ENCODE measurements at places on chromosomes 13 and 19.

- DNase-seq, result no peak
Measured at GRCh38 chr19:371501-372168, 27.0 kb upstream of the MIER2 start.

GRCh38 chr19:3058009-3058820, 4.1 kb downstream of the TLE5 start:
- no peak for DNase-seq

GRCh38 chr13:39422845-39423565, 180.0 kb downstream of the LHFPL6 start:
- DNase-seq, result no peak

DNA sequence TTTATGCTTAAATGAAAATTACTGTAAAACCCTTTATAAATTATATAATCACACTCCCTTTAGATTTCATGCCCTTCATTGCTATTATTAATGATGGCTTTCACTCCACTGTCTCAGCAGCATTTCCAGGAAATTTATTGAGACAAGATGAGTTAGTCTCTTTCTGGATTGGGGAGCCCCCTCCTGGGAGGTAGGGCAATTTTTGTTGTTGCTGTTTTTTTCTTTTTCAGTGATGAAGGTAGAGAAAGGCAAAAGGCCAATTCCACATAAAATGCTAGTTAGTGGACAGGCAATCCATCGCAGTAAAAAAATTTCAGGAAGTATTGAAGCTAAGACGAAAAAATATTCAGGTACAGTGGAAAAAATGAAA, 80.2 kb downstream of the TEX26 start:
- DNase-seq, result no peak

DNA sequence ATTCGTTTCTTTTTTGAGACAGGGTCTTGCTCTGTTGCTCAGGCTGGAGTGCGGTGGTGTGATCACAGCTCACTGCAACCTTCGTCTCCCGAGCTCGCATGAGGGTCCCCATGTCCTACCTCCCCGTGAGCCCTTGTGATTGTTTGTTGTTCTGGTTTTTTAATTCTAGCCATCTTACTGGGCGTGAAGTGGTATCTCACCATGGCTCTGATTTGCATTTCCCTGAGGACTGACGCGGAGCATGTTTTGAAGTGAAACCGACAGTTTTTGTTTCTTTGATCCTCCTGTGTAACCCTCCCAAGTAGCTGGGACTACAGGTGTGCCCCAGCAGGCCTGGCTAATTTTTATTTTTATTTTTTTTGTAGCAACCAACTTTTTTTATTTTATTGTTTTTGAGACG, 21.7 kb downstream of the GNG7 start:
- no peak for DNase-seq

DNA sequence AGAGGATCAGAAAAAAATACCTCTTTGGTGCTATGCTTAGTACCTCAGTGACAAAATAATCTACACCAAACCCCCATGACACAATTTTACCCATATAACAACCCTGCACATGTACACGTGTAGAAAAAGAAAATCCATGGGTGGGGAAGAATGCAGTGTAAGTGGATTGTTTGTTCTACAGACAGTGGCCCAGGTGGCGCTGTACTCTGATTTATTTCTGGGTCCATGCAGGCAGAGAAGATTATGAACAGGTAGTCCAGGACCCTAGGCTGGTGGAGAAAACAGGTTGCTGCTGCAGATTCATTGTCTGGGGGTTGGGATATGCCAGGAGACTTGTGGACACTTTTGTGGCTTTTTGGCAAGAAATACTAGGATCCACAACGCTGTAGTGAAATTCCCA, 9.1 kb downstream of the ZNF100 start:
- DNase-seq, result no peak

DNA sequence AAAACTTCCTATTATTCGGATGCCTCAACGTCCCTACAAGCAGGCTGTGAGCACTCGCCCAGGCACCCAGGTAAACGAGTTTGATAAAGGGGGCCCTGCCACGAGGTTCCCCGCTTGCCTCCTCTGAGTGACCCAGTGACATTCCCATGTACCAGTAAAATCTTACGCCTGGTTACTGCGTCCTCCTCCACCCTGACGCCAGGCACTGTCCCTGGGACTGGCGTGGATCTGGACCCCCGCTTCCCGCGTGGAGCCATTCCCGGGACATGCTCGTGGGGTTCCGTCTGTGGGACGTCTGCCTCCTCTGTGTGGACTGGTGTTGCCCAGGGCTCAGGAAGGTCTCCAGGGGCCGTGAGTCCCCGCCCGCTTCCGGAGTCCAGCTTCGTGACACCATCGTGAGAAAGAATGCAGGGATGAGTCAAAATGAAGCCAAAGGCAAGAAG, 407 bp upstream of the ZNF550 start:
- no peak for DNase-seq

DNA sequence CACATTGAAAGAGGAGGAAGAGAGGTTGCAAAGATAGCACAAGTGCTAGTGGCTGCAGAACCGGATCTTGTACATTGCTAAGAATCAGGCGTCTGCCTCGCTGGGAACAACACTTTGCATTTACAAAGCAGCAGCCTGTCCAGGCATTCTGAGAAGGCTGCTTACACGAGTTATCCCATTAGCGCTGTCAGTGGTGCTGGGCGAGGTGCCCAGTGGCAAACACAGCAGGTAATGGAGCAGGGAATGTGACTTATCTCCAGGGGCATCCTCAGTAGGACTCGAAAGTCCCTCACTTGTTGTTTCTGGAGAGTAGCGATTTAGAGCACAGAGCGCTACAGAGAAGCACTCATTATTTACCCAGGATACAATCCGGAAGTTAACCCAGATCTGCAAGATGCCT, 209.6 kb downstream of the OLFM4 start:
- DNase-seq, result no peak

GRCh38 chr19:682678-683320, 6.6 kb downstream of the FSTL3 start:
- no peak for DNase-seq

DNA sequence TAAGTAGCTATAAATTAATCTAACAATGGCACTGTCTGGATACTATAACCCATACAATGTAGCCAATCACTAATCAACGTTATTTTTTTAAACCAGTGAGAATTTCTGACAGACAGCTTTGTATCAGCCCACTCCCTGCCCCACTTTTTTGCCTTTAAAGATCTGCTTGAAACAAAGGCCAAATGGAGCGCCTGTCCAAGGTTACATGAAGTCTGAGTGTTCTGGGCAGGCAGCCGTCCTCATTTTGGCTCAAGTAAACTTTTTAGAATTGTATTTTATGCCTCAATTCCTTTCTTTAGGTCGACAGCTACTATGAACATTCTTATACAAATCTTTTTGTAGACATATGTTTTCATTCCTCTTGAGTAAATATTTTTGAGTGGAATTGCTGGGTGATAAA, 6.2 kb downstream of the IFT88 start:
- DNase-seq, result no peak

DNA sequence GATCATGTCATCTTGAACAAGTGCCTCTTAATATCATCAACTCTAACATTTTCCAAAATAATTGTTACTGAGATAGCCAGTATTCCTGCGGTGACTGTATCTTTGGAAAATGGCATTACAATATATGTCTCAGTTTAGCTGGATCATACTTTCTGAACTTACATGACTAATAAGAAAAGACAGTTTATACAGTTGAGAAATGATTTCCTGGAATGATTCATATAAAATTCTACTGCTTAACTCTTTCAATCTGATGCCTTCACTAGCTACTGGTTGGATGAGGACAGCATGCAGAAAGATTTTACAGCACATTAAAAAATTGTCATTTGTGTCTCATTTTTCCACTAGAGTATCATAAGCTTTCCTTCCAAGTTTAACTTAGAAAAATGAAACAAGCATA, 302.1 kb downstream of the PCDH17 start:
- no peak for DNase-seq

GRCh38 chr13:39676315-39676876, 20.9 kb downstream of the COG6 start:
- DNase-seq, result no peak

DNA sequence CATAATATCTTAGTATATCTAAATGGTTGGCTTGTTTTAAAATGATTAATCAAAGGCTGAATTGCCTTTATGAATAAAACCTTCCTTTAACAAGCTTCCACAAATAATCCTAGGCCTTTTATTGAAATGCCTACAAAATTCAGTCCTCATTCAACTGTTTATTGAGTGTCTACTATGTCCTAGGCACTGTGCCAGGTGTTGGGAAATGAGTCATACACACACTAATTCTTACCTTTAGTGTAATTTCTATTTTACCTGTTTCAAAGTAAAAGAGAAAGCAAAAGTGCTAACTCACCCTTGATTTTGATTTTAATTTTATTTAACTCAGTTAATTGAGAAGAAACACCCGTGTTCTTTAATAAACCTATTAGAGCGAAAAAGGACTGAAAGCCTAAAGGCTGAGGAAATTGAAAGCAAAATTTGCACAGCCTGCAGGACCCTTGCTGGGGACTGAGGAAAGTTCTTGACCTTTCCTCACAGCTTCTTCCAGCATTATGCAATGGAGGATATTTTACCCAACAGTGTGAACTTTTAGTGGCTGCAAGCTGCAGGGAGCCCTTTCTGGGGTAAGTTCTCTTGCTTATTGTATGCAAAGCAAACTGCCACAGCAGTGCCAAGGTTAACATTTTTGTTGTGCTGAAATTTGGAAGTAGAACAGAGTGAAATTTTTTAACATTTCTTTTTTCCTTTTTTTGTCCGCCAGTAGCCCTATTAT, 83.1 kb downstream of the B3GLCT start:
- no peak for DNase-seq
